OCI-LY7 (cell line): ENCODE measurements at places on chromosomes 4 and X. TPM values are rescaled to one million over a fixed set of nuclear protein-coding genes. Genes with fewer than 3 reads are reported as not detected.
A peak's percentile ranks its signal among the peaks of the same experiment; 100 is the strongest.

The GLRA2 gene
- not detected in 2 replicates for total RNA-seq

The UGT2B17 gene
- total RNA-seq, result not detected in 2 replicates

DNA sequence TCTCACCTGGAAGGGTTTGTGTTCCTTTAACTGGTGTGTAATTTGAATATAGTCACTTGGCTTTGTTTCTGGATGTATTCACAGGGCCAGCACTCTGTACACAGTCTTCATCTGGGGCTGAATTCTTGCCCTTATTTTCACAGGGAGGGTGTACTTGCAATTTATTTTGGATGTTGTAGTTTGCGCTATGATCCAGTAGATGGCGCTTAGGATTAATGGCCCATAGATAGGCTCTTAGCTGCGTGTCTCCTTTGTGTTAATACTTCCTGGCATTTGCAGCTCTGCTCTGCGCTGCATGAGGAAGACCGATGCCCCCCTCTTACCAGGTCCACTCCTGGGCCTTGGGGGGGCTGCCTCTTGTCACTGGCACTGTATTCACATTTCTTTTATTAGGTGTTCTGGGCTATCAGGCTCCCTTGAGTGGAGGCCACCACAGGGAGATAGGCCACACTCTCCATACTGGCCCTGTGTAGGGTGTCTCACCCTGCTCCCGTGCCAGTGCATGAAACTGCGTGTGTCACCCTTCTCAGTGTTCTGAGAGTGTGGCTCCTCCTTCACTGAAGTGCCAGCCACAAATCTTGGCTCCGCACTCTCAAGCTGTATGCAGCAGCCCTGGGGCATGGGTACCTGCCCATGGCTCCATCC is 562.2 kb downstream of the ZIC3 start:
- peak; percentile 24 for DNase-seq

- DNase-seq, result no peak
Measured at GRCh38 chr4:95637043-95637600, 88.3 kb upstream of the UNC5C start.

- DNase-seq, result no peak
Measured at GRCh38 chr4:110003401-110004187, 90.9 kb downstream of the EGF start.

DNA sequence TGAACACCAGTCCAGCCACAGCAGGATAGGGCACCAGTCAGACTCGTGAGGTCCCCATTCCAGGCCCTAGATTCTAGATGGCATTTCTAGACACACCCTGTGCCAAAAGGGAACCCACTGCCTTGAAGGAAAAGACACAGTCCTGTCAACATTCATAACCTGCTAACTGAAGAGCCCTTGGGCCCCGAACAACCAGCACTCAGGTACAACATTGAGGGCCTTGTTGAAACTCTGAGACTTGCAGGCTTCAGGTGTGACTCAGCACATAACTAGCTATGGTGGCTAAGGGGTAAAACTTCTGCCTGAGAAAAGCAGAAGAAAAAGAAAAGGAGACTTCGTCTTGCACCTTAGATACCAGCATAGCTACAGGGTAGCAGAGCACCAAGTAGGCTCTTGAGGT is 252.9 kb upstream of the GRID2 start:
- DNase-seq, result no peak
